Hepatic stellate cell (primary cell): ENCODE measurements at places on chromosomes 7 and 10.
A peak's percentile ranks its signal among the peaks of the same experiment; 100 is the strongest.

GRCh38 chr10:69496352-69497230 lies 45.3 kb downstream of the TSPAN15 start:
- DNase-seq = no peak

GRCh38 chr7:144606261-144606660 lies 202.8 kb upstream of the NOBOX start:
- DNase-seq = no peak

DNA sequence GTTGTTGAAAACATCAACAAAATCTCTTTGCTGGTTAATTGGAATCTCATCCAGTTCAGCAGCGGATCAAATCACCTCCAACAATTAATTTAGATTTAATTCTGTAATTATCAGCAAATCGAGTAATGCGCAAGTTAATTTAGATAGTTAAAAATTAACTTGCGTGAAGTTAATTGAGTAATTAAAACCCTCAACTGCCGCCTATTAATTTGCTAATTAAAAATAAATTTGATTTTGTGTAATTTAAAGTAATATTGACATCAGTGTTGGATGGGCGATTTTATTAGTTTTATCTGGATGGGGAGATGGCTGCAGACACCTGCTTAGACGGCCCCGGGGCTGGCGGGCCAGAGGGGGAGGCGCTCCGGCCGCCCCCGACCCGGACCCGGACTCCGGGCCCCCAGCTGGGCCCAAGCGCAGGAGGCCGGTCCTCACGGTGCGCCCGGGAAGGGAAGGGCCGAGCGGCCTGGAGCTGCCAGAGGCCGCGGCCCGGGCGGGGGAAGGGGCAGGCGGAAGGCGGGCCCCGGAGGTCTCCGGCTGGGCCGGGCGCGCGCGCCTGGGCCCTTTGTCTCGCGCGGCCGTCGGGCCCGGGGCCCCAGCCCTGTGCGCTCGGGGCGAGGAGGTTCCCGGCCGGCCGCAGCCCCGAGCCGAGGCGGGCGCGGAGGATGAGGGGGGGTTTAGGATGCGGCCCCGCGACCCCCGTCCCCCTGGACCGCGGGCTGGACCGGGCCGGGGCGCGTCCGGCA lies 3.3 kb upstream of the UNCX start:
- DNase-seq = no peak

DNA sequence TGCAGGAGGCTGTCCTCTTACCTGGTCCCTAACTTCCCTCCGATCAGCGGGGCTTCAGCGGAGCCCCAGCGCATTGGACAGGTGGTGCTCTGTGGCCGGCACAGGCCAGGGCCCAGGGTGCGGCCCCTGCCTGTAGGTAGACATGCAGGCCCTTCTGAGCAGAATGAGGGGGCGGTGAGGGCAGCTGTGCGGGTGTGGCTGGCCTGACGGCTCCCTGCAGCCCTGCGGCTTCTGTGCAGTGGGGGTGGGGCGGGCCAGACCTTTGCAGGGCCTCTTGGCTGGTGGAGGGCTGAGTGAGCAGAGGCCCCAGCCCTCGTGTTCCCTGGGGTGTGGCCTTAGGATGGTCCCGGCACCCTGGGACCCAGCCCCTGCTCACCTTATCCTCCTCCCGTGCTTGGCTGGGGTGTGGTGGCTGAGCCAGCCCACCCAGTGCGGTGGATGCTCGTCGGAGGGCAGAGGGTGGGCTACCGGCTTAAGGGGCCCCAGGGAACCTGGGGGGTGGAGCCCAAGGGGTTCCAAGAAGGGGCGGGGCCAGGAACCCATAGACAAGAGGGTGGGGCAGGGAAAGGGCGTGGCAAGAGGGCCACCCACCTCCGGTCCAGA lies 175.2 kb upstream of the TNRC18 start:
- DNase-seq = no peak

DNA sequence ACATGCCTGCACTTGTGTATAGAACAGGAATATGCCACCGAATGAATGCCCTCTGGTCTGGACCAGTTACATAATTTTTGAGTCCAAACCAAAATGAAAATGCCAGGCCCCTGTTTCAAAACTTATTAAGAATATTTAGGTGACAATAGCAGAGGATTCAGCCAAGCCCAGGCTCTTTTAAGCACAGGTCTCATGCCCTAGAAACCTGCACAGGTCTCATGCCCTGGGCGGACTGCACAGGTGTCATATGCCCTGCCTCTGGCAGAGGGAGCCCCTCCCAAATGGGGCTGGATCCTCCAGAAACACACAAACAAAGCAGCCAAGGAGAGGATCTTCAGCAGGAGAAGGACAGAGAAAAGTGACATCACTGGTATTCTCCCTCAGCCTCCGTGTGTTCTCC lies 605.4 kb upstream of the NRP1 start:
- DNase-seq = no peak

DNA sequence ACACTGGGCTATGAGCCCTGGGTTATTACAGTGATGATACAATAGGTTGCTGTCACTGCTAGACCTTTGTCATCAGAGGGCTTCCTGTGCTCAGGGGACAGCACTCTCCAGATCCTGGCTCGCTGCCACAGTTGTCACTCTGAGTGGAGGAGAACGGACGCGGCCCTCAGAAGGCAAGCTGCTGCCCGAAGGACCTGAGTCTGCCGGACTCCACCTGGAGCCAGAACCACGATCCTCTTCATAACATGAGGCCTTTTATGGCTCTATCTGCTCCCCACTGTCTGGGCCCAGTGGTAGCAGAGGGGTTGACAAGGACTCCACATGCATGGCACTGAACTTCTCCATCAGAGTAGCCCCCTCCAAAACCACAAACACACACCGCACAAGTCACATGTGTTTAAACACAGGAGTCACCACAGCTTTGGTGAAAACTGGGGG lies 94.7 kb upstream of the EFCAB10 start:
- no peak for DNase-seq

DNA sequence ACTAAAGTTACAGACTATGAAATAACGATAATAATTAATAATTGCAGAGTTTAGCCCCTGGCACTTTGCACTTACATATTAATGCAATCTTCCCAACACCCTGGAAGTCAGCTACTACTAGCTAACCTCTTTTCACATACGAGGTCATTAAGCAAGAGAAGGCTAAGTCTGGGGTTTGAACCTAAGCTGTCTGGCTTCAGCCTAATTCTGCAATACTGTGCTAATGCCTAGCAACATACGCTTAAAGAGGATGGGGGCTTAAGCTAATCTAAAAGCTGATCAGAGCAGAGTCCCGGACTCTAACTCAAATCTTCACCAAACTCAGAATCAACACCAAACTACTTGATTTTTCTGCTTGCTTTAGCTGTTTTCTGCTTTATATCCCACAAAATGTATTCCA lies 168.7 kb upstream of the GNAI1 start:
- DNase-seq = no peak

DNA sequence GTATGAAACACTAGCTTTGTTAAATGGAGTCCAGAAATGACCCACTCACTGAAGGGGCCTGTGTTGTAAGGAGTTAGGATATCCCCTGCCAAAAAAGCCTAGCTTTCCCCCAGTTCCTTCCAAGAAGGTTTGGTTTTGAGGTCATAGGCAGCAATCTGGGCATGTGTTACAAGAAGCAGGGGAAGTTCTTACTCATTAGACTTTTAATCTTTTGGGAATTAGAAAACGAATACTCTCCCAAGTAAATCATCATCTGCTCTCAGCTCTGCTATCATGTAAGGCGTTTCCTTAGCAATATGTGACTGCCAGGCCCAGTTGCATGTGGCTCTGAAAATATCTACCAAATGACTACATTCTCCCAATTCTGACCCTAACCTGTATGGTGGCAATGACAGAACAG lies 3.7 kb downstream of the NOD1 start:
- DNase-seq = peak; percentile 17

GRCh38 chr10:76729841-76730487 lies 907.6 kb downstream of the KCNMA1 start:
- DNase-seq = no peak

- DNase-seq = no peak
These were observed 35.0 kb downstream of the C10orf105 start for GRCh38 chr10:71684356-71685173.

DNA sequence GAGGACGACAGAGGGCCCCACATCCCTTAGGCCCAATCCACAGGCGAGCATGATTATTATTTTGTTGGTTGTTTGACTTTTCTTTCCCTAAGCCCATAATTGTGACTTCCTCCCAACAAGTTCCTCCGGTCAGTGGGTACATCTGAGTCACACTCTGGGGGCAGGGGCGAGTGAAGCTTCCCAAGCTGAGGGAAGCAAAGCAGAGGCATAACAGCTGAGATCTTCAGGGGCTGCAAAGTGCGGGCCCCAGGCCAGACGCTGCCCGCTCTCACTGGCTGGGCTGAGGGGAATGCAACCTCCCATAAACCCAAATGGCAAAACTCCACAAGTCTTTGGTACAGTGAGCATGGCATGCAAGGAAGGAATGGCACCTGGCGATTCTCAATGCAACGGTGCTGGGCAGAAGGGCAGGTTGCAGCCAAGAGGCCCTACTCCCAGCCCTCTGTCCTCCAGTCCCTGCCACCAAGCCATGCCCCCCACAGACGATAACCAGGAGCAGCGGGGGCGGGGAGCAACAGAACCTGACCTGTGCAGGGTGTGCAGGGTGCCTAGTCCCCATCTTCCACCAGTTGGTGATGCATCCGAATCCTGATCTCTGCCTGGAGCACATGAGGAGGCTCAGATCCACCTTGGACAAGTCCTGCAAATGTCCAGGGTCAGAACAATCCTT lies 25.3 kb downstream of the TNS3 start:
- DNase-seq = peak; percentile 54

- no peak for DNase-seq
These were observed 53.3 kb downstream of the ADCYAP1R1 start for GRCh38 chr7:31105256-31105950.

GRCh38 chr10:72270607-72271281 lies 3.0 kb upstream of the DDIT4 start:
- no peak for DNase-seq

- DNase-seq = no peak
These were observed 93.5 kb upstream of the GJD4 start for GRCh38 chr10:35511647-35512046.

GRCh38 chr7:128890306-128891109 lies 20.0 kb downstream of the KCP start:
- DNase-seq = no peak

GRCh38 chr10:126979311-126979710 lies 74.1 kb downstream of the DOCK1 start:
- DNase-seq = no peak

GRCh38 chr10:14129770-14130169 lies 201.0 kb downstream of the FRMD4A start:
- no peak for DNase-seq
